Ovary (tissue), 10 donors: ENCODE measurements at places on chromosomes 11 and 22. TPM values are rescaled to one million over a fixed set of nuclear protein-coding genes. Genes with fewer than 3 reads are reported as not detected.
A peak's percentile ranks its signal among the peaks of the same experiment; 100 is the strongest.

- no peaks in the 10 kb centered on the region for H3K36me3 ChIP-seq
- H3K4me3 ChIP-seq, result no peak overlapping the region
- peak; percentile 17 for DNase-seq
These were observed 85.0 kb downstream of the CABIN1 start for GRCh38 chr22:24095826-24096757.

Gene MMP10
- not detected for total RNA-seq

- no peak overlapping the region for H3K27ac ChIP-seq
- H3K4me3 ChIP-seq, result no peak overlapping the region
- H3K27me3 ChIP-seq, result no peaks in the 10 kb centered on the region
These were observed 13.9 kb upstream of the ADSL start for GRCh38 chr22:40332319-40332781.

GRCh38 chr11:84819128-84819527, 808.0 kb downstream of the DLG2 start:
- no peak for DNase-seq
- no peaks in the 10 kb centered on the region for H3K4me1 ChIP-seq
- no peak overlapping the region for H3K27ac ChIP-seq

DNA sequence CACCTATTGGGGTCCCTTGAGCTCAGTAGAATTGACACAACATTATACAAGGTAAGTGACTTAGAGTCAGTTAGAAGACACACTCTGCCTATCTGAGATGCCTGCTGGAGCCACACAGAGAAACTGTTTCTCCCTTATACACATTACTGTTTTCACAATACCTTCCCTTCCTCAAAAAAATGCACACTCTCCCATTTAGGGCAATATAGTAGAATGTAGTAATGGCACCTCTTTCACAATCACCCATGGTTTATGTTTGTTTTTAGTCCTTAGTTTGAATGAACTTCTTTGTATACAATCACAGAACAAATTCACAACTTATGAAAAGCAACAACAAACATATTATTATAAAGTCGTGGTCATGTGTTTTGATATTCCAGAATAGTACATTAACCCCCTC, 14.3 kb downstream of the OR52H1 start:
- H3K4me1 ChIP-seq, result peaks cover 5% of the 10 kb centered on the region
- no peak for DNase-seq
- H3K4me3 ChIP-seq, result no peak overlapping the region
- H3K27me3 ChIP-seq, result no peaks in the 10 kb centered on the region
- no peak overlapping the region for H3K27ac ChIP-seq

DNA sequence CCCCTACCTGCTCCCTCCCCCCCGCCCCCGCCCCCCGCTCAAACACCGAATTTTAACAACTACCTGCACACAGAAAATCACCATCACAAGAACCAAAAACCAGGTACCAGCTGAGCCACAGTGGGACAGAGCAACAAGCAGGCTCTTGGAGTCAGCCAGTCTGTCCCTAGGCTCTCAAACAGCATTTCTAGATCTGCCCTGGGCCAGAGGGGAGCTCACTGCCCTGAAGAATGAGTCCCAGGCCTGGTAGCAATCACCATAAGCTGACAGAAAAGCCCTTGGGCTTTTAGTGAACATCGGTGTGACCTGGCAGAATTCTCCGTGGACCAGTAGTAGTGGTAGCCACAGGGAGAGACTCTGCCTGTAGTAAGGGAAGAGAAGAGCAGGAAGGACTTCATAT, 58.3 kb downstream of the C11orf87 start:
- H3K27me3 ChIP-seq, result no peaks in the 10 kb centered on the region
- no peak overlapping the region for H3K27ac ChIP-seq
- H3K36me3 ChIP-seq, result no peaks in the 10 kb centered on the region

Gene GGTLC3
- not detected for total RNA-seq

DNA sequence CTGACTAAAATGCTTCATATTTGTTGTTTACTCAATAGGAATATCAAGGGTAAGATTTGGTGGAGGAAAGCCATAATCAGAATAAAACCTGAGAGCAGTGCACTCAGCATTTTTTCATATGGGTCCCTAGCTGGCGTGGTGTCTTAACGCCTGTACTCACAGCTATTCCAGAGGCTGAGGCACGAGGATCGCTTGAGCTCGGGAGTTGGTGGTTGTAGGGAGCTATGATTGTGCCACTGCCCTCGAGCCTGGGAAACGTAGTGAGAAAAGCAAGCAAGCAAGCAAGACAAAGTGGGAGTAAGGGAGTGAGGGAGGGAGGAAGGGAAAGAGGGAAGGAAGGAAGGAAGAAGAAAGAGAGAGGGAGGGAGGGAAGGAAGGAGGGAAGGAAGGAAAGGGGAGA, 242.5 kb downstream of the OR4C45 start:
- no peaks in the 10 kb centered on the region for H3K36me3 ChIP-seq
- H3K4me1 ChIP-seq, result no peaks in the 10 kb centered on the region
- no peaks in the 10 kb centered on the region for H3K27me3 ChIP-seq
- no peak for DNase-seq

- H3K4me3 ChIP-seq, result peak overlapping the region; percentile 71
- H3K27ac ChIP-seq, result peak overlapping the region; percentile 57
- H3K36me3 ChIP-seq, result no peaks in the 10 kb centered on the region
- H3K4me1 ChIP-seq, result no peaks in the 10 kb centered on the region
- H3K27me3 ChIP-seq, result no peaks in the 10 kb centered on the region
These were observed 608 bp downstream of the NIPSNAP1 start for GRCh38 chr22:29580200-29580810.

DNA sequence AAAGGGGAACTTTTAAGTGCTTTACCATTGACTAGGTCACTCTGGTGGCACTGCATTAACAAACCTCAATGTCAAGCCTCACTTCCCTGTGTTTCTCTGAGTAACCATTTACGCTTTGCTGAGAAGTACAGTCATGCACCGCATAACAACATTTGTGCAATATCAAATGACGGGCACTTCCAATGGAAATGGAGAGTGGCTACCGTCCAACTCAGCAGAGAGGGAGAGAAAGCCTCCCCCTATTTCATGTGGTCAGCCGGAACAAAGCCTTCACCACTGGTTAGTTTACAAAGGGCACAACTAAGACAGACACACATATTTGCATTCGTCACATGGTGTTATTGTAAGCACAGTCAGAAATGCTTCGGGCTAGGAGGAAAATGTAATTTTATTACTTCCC, 117.3 kb downstream of the RASSF10 start:
- H3K4me3 ChIP-seq, result no peak overlapping the region
- no peaks in the 10 kb centered on the region for H3K36me3 ChIP-seq
- no peak for DNase-seq

- no peaks in the 10 kb centered on the region for H3K36me3 ChIP-seq
- no peak for DNase-seq
- no peaks in the 10 kb centered on the region for H3K27me3 ChIP-seq
- no peak overlapping the region for H3K4me3 ChIP-seq
These were observed 382.1 kb downstream of the MN1 start for GRCh38 chr22:27419473-27419872.

Gene RAB38
- total RNA-seq, result 3.5 TPM

- no peaks in the 10 kb centered on the region for H3K27me3 ChIP-seq
- H3K4me3 ChIP-seq, result no peak overlapping the region
- no peaks in the 10 kb centered on the region for H3K36me3 ChIP-seq
- no peak for DNase-seq
- H3K27ac ChIP-seq, result no peak overlapping the region
These were observed 87.8 kb downstream of the FAM168A start for GRCh38 chr11:73510106-73510505.

Gene RHOD
- total RNA-seq, result 14.2 TPM

DNA sequence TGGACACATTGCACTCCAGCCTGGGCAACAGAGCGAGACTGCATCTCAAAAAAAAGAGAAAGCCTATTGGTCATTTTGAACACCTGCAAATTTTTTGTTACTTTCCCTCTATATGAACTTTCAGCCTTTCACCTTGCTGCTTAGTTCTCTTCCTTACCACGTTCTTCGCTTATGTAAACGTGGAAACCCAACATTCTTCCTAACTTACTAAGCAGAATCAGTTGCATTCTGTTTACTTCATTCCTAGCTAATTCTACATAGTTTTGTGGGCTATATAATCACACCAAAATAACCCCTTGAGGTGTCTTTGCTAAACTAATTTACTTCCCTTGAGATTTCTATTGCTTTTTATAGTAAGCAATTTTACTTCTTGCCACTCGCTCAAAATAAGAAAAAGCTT, 23.2 kb downstream of the MS4A4A start:
- no peak for DNase-seq
- H3K27ac ChIP-seq, result no peak overlapping the region
- no peak overlapping the region for H3K4me3 ChIP-seq
- H3K27me3 ChIP-seq, result no peaks in the 10 kb centered on the region
- H3K36me3 ChIP-seq, result no peaks in the 10 kb centered on the region

GRCh38 chr22:46537225-46537945, at the start of gene CELSR1:
TSS of gene CELSR1 (minus strand) at chr22:46537620. CDS start at chr22:46537170, 450 bp downstream.
- H3K4me3 ChIP-seq, result peak within 1 kb of the TSS; percentile 8
- no peaks in the 10 kb centered on the region for H3K36me3 ChIP-seq
- H3K27ac ChIP-seq, result no peak within 1 kb of the TSS
- no peaks in the 10 kb centered on the region for H3K4me1 ChIP-seq
- DNase-seq, result peak; percentile 34
- H3K27me3 ChIP-seq, result no peaks in the 10 kb centered on the region

GRCh38 chr11:73029403-73029802, 112.7 kb downstream of the FCHSD2 start:
- no peaks in the 10 kb centered on the region for H3K4me1 ChIP-seq
- H3K27me3 ChIP-seq, result no peaks in the 10 kb centered on the region
- no peak overlapping the region for H3K27ac ChIP-seq

- H3K4me3 ChIP-seq, result no peak overlapping the region
- DNase-seq, result no peak
- H3K27ac ChIP-seq, result no peak overlapping the region
- no peaks in the 10 kb centered on the region for H3K27me3 ChIP-seq
These were observed 32.7 kb upstream of the TXNRD2 start for GRCh38 chr22:19974268-19974861.

- no peak overlapping the region for H3K27ac ChIP-seq
- H3K4me1 ChIP-seq, result peaks cover 5% of the 10 kb centered on the region
- no peaks in the 10 kb centered on the region for H3K36me3 ChIP-seq
- no peak for DNase-seq
- no peak overlapping the region for H3K4me3 ChIP-seq
- no peaks in the 10 kb centered on the region for H3K27me3 ChIP-seq
These were observed 5.3 kb downstream of the EXPH5 start for GRCh38 chr11:108588287-108588686.

GRCh38 chr22:28237783-28238182, 318.7 kb upstream of the PITPNB start:
- H3K4me3 ChIP-seq, result no peak overlapping the region
- H3K27me3 ChIP-seq, result no peaks in the 10 kb centered on the region
- H3K36me3 ChIP-seq, result no peaks in the 10 kb centered on the region
- no peaks in the 10 kb centered on the region for H3K4me1 ChIP-seq

Gene DTX4
- total RNA-seq, result 16.9 TPM
